ENCODE measurements at places on chromosomes 12 and 14.

DNA sequence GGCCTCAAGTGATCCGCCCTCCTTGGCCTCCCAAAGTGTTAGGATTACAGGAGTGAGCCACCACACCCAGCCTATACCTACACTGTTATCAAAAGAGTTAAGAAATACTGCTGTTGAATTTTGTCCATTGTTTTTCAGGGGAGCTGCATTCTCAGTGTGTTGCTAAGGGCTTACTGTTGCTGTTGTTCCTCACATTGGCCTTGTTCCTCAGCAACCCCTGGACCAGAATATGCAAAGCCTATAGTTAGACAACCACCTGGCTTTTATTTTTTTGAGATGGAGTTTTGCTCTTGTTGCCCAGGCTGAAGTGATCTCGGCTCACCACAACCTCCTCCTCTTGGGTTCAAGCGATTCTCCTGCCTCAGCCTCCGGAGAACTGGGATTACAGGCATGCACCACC lies 4.7 kb upstream of the ATP6V0A2 start:
- DNase-seq: no peak

GRCh38 chr14:67413806-67414769 lies 2.1 kb upstream of the PLEK2 start:
- no peak for DNase-seq

- DNase-seq: no peak
Observed at GRCh38 chr12:120079411-120080400, 36.8 kb downstream of the RAB35 start.

DNA sequence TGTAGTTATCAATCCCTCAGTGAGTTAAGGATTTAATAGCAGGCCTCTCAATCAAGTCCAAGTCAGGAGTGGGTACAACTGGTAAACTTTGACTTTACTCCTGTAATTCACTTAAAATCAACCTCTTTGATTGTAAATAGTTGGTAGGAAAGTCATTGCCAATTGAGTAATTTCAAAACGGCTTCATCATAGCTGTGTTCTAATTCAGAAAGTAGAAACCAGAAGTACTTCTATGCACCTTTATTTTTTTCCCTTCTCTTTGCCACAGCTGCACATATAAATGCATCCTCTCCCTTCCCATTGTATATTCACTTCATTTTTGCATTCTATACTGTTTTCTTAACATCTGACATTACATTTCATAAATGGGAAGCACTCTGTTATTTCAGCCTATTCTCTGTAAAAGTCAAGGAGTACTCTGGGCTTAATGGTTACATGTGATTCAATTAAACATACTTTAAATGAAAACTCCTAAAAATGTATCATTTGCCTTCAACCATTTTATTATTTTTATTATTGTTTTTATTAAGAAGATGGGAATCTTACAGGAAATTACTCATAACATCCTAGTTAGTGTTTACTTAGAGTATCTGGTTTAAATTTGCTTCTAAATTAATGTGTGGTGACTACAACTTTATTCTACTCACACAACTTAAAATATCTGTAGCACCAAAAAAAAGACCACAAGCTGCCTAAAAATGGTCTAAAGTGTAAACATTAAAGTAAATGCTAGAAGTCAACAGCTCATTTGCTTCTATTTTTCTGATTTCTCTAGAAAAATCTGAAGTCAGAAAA lies 171.2 kb downstream of the CEP128 start:
- DNase-seq: no peak

DNA sequence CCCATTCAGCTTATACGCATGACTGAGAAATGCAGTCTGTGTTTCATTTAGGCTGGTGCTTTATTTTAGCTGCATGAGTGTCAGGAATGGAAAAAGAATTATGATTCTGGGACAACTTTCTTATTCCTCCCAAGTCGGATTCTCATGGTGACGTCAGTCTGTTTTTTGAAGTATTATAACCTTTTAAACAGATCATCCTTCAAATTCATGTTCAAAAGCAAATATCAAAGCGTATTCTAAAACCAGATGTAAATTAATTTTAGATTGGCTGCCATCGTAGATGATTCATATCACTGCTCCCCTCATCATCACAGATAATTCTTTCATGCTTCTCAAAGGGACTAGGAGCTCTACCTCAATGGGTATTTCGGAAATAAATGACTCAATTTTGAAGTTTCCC lies 15.0 kb downstream of the FNTB start:
- DNase-seq: no peak

DNA sequence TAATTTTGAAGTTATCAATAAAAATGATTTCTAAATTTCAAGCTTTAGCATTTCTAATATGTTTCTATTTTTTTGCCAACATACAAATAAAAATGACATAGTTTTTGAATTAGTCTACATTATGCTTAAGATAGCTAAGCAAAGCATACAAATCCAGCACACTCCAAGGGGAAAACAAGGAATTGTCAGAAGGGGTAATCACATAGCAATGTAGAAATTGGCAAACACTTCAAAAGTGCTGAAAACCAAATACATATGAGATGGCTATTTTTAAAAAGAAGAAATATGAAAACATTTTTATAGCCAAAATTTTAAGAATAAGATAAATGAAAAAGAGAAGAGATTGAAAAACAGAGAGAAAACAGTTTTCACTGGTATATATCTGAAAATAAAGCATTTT lies 308.0 kb downstream of the SLC6A15 start:
- no peak for DNase-seq

GRCh38 chr12:28021704-28022103 lies 49.2 kb upstream of the PTHLH start:
- no peak for DNase-seq

DNA sequence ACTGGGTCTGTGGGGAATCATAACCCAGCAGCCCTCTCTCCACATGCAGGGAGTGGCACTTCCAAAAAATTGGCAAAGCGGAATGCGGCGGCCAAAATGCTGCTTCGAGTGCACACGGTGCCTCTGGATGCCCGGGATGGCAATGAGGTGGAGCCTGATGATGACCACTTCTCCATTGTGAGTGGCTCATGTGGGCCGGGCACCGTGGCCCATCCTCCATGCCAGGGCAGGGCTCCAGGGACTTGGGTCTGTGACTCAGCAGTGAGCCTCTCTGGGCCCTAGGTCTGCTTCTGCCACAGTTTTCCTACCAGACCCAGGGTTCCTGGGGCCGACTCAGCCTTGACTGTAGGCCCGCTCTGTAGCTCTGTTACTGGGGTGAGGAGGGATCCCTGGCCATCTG lies 2.2 kb downstream of the NPFF start:
- DNase-seq: no peak

- no peak for DNase-seq
Observed at GRCh38 chr12:88662961-88663360, 82.7 kb upstream of the KITLG start.

DNA sequence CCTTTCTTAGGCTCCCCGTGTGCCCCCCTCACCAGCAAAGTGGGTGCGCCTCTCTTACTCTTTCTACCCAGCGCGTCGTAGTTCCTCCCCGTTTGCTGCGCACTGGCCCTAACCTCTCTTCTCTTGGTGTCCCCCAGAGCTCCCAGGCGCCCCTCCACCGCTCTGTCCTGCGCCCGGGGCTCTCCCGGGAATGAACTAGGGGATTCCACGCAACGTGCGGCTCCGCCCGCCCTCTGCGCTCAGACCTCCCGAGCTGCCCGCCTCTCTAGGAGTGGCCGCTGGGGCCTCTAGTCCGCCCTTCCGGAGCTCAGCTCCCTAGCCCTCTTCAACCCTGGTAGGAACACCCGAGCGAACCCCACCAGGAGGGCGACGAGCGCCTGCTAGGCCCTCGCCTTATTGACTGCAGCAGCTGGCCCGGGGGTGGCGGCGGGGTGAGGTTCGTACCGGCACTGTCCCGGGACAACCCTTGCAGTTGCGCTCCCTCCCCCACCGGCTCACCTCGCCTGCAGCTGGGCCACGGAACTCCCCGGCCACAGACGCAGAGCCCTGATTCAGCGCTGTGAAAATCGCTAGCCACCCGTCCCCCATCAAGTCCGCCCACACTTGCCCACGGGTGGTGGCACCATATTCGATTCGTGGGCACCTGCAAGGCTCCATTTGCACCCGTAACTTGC lies 1.3 kb downstream of the TMEM233 start:
- DNase-seq: no peak

DNA sequence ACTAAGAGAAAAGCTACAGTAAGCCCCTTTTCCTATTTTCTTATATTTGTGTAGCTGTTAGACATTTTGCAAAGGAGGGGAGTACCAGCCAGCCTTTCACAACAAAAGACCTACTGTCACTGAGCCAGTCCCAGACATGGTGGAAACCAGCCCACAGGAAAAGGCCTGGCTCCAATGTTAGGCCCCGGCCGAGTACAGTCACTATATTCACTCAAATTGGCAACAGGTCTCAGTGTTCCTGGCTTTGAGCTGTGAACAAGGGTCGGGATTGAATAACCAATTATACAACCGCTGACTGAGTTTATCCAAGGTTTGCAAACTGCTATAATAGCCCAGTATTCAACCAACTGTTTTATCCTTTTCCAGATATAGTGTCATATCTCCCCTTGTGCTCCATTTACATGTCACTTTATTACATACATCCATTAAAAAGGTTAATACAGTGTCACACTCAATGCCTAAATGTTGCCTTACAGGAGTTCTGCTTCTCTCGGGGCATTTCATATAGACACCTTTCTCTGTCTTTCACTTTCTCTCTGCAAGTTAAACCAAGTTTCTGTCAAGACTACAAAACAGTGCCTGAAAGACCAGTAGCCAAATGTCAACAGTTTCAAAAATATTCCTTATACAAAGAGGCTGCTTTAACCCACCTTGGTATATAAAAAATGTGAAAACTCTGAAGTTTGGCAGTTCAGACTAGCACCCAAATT lies 178.1 kb downstream of the SOX5 start:
- no peak for DNase-seq

DNA sequence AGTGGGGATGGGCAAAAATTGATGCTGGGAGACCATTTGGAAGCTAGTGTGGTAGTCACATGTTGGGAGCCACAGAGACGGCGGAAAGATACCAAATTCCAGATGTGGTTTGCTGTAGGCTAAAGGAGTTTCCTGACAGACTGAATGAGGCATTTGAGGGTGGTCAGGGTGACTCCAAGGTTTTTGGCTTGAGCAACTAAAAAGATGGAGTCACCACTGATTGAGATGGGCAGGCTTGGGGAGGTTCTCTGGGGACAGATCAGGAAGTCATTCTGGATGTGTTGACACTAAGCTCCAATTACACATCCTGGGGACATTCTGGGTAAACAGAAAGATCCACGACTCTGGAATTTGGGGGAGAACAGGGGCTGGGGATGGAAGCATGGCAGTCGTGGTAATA lies 15.5 kb upstream of the SERPINA9 start:
- no peak for DNase-seq

DNA sequence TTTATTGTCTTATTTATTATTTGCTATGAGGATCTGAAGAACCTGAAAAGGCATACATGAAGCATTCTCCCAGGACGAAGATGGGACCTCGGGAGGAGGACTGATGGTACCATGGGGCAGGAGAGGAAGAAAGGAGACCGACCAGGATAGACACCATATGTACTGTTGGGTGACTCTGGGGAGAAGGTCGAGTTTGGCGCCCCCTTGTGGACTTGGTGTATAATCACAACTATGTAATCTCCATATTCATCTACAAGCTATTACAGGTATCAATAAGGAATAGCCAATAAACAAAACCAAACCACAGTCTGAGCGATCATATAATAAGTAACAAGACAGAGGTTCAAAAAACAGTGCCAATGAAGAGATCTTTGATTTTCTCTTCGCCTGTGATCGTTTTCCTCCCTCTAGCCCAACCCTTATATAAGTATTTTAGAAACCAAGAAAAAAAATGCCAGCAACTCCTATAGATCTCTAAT lies 139.1 kb downstream of the SPTSSA start:
- peak; percentile 57 for DNase-seq

- no peak for DNase-seq
Observed at GRCh38 chr12:18797604-18798003, 59.7 kb downstream of the CAPZA3 start.

DNA sequence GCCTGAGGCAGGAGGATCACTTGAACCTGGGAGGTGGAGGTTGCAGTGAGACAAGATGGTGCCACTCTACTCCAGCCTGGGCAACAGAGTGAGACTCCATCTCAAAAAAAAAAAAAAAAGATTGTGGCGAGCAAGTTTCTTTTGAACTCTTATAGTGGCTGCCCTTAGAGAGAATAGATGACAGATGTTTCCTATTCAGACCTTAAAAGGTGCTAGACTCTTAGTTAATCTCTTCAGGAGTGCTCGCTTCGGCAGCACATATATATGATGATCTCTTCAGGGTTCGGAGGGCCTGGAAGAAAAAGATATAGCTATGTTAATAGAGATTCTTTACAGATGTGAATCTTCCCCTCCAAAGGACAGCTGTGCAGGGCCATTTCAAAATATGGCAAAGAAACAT lies 73.1 kb upstream of the AMN1 start:
- no peak for DNase-seq

GRCh38 chr14:104864267-104865080 lies 594 bp upstream of the CEP170B start:
- no peak for DNase-seq

- no peak for DNase-seq
Observed at GRCh38 chr14:69693145-69693544, 73.8 kb upstream of the SRSF5 start.

DNA sequence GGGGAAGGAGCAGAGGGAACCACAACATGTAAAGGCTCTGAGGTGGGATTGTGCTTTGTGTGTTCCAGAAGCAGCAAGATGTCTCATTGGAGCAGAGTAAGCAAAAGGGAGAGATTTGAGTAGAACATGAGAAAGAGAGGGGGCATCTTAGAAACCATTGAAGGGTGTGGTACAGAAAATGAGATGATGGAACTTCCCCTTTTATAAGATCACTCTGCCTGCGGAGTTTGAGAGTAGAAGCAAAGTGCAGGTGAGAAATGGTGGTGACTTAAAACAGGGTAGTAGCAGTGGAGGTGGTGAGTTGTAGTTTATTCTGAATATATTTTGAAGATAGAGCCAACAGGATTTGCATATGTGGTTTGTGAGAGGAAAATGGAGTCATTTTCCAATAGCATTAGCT lies 56.0 kb downstream of the FBXO34 start:
- no peak for DNase-seq

- DNase-seq: no peak
Observed at GRCh38 chr12:105337391-105337790, 6.9 kb downstream of the C12orf75 start.

GRCh38 chr14:93184391-93185348 lies at the start of the genes LYSET and MOAP1:
Gene LYSET, plus strand, starts transcription at chr14:93185317. Its CDS starts 89 bp downstream, at chr14:93185406.
Gene MOAP1, minus strand, starts transcription at chr14:93184897. Its CDS starts 655 bp downstream, at chr14:93184242.
- DNase-seq: peak; percentile 77

- no peak for DNase-seq
Observed at GRCh38 chr12:49332441-49332861, 4.5 kb downstream of the C1QL4 start.

- DNase-seq: no peak
Observed at GRCh38 chr12:32860192-32860591, 36.4 kb downstream of the PKP2 start.

DNA sequence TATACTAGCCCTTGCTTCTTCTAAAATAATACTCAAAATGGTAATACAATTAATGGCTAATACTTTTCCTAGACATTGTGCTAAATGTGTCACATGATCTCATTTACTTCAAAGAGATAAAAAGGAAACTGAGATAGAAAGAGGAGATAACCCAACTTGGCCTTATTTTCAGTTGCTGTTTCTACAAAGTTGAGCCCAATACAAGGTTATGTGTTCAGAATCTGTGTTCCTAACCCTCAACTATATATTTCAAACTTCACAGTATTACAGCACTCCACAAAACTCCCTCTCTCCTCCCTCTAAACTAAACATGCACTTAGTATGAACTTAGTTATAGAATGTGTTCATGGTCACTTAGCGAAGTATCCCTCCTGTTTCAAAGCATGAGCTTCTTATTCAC lies 277.9 kb downstream of the CCER1 start:
- DNase-seq: no peak

- DNase-seq: no peak
Observed at GRCh38 chr14:72054911-72055310, 122.7 kb downstream of the RGS6 start.

Data from stimulated activated CD4-positive, alpha-beta T cell treated with anti-CD3 and anti-CD28 coated beads, Interleukin-1b, Interleukin-23, amount 100 ng/mL, for 1 hour (primary cell).